NCI-H526 (cell line): ENCODE measurements at places on chromosomes 7 and 10.

- DNase-seq = no peak
These were observed 119.0 kb upstream of the PPP2R2D start for GRCh38 chr10:131781791-131782190.

DNA sequence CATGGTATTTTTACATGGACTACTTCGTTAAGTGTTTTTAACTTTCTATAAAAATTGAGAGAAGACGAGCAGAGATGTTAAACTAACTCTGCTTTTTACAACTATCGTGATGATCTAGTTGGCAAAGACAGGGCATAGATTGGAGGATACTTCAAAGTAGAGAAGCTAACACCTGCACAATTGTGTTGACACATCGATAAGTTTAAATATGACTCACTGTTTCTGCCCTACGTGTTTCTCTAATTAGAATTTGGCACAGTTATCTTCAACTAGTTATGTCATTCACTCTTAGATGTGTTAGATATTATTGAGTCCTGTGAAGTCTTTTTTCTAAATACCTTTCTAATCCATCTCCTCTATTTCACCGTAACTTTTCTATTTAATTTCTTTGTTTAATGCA is 68.5 kb upstream of the FERD3L start:
- no peak for DNase-seq

- no peak for DNase-seq
These were observed 21.8 kb downstream of the PRSS2 start for GRCh38 chr7:142792593-142792992.

DNA sequence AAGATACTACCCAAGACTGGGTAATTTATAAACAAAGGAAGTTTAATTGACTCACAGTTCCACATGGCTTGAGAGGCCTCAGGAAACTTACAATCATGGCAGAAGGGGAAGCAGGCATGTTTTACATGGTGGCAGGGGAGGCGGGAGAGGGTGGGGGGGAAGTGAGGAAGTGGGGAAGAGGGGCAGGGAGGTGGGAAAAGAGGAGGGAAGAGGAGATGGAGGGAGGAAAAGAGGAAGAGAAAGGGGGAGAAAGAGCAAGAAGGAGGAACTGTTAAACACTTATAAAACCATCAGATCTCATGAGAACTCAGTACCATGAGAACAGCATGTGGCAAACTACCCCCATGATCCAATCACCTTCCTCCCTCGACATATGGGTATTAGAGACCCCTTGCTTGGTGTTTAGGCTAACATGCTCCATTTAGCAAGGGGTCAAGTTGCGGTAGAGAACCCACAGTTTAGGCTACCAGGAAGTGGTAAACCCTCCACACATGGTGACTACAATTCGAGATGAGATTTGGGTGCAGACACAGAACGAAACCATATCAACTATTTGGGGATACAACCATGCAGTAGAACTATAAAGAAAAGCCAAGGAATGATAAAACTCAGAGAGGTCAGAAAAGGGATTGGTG is 3.5 kb upstream of the LMBR1 start:
- no peak for DNase-seq

DNA sequence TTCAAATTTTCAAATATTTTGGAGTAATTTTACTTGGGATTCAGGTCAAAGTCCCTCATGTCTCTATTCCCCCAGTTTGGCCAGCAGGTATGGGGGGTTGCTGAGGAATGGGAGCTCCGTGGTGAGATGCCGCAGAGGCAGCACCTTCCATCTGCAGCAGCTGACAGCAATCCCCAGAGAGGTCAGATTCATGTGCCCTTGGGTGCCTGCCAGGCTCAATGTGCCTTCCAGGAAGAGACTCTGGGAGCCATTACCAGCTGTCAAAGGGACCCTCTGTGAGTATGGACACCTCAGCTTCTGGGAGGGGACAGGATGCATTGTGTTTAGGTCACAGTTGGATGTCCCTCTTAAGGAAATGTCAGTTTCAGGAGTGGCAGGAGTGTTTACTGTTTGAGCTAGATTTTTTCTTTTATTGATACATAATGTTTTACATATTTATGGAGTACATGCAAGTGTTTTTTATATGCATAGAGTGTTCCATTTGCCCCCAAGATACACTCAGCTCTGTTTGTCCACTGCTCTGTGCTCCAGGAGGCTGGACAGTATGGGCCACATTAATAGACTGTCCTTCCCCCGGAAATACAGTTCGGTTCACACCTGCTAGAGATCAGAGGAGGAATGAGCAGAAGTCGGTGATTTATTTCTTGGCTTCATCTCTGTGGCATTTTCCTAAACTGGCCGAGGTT is 75.3 kb upstream of the GRB10 start:
- no peak for DNase-seq

DNA sequence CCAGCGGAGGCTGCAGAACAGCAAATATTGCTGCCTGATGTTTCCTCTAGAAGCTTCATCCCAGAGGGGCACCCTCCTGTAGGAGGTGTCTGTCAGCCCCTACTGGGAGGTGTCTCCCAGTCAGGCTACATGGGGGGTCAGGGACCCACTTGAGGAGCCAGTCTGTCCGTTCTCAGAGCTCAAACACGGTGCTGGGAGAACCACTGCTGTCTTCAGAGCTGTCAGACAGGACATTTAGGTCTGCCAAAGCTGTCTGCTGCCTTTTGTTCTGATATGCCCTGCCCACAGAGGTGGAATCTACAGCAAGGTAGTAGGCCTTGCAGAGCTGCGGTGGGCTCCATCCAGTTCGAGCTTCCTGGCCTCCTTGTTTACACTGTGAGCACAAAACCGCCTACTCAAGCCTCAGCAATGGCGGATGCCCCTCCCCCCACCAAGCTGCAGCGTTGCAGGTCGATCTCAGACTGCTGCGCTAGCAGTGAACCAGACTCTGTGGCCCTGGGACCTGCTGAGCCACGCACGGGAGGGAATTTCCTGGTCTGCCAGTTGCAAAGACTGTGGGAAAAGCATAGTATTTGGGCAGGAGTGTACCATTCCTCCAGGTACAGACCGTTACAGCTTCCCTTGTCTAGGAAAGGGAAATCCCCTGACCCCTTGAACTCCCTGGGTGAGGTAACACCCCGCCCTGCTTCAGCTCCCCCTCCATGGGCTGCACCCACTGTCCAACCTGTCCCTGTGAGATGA is 17.7 kb upstream of the MINDY3 start:
- DNase-seq = no peak

DNA sequence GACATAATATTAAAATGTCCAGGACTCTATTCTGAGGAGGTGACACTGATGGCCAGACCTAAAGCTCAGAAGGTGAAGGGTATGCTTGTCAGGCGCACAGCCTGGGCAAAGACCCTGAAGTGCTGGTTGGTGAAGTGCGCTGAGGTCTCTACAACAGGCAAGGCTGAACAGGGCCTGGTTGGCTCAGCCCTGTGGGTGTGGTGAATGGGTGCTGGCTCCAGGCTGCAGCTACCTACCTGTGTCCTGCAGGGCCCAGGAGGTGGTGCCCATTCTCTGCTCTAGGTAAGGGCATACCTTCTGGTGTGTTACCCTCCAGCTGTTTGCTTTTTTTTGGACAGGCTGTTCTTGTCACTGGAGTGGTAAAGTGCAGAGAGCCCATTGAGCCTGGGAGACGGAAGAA is 85.1 kb downstream of the RAMP3 start:
- no peak for DNase-seq

GRCh38 chr10:5949009-5949759 is 28.2 kb downstream of the IL15RA start:
- no peak for DNase-seq

- no peak for DNase-seq
These were observed 27.6 kb downstream of the SGPL1 start for GRCh38 chr10:70843333-70843732.

GRCh38 chr10:59108886-59109288 is 67.6 kb upstream of the PHYHIPL start:
- no peak for DNase-seq

- DNase-seq = no peak
These were observed 459 bp downstream of the ZDHHC6 start for GRCh38 chr10:112446055-112446854.

DNA sequence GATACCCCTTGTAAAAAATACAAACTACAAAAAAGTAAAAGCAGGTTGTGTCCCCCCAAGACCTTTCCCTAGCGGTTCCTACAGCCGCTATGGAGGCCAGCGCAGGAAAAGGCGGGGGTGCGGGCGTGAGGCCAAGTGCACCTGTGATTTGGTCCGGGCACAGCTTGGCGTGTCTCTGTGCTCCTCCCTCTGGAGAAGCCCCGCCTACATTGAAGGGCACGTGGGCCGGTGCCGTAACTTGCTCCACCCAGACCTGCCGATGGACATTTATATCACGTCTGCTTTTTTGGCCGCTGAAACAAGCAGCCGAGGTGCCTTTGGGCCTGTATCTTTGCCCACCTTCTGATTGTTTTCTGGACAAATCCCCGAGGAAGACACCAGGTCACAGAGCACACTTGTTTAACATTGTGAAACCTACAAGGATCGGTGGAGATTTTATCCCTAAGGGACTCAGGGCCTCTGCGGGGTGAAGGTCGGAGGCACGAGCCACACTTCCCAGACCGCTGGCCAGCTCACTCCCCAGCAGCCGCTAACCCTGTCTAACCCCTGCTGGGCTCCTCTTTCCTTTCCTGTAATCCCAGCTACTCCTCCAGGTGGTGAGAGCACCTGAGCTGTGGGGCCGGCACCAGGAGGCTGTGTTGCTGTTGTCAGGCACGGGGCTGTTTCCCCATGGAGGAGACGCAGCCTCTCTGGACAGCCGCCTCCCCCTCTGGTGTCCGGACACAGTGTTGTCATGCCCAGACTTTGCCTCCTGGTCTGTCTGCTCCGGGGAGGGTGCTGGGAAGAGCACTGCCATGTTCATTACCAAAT is 18.8 kb upstream of the INPP5A start:
- peak; percentile 44 for DNase-seq

DNA sequence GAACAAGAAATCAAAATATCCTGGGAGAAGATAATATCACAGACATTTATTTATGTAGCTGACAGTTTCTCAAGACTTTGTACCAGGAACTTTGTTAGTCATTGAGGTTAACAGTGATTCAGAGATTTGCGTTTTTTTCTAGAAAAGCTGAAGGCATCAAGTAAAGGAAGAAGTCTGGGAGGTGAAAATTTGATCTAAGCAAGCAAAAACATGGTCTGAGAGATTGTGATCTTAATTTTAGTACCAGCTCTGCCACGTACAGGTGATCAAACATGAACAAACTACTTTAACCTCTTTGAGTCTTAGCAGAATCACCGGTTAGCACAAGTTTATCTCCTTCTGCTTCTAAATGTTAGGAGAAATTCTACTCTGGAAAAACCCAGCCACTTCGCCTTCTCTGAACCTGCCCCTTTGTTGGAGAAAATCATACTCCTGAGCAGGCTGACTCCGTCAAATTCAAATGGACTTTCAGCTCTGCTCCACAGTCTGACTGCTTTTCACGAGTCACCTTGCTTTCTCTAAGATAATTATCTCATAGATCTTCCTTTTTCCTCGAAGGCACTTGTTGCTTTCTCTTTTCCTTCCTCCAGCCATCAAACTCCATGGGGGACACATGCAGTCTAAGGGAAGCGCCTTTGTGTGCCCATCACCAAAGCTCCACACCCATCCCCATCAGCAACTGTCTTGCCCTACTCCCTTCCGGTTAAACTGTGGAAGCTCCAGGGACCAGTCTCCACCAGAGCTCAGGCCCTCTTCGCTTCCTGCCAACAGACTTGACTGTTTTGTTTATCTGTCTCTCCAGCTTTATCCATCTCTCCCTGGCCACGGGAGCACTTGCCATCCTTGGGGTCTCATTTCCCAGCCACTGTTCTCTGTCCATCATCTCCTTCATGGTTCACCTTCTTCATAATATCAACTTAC is 86.3 kb downstream of the PRKCQ start:
- DNase-seq = no peak

- no peak for DNase-seq
These were observed 4.7 kb upstream of the SLC18A3 start for GRCh38 chr10:49605216-49605938.

GRCh38 chr7:142496545-142496991 is 238.7 kb upstream of the PRSS58 start:
- peak; percentile 93 for DNase-seq

- DNase-seq = peak; percentile 26
These were observed 30.2 kb upstream of the NUB1 start for GRCh38 chr7:151311294-151311864.

DNA sequence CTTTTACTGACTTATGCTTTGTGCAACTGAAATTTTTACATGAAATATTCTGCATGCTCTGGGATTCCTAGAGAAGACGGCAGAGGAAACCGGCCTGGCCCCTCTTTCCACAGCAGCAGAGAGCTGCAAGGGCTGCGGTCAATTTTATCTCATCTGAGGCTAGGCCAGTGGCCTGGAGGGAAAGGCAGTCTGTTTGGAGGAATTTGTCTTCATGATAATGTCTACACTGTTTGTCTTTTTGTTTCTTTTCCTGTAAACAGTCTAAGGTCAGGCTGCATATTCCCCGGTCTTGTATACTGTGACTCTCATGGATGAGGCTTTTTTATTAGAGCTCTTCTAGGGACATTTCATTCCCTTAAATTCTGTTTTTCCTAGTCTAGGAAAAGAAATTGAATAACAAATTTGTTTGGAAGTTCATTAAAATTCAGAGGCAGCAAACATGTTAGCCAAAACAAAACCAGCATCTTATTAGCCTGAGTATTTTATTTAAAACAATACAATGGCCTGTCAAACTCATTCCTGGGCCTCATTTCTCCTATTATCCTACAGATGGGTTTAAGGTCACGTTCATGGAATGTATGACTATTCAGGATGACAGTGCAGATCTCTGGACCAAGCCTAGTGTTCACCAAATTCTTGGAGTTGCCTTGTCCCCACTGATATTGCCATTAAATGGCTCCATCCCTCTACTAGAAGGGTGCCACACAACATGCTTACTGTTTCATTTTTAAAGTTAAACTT is 26.4 kb downstream of the LAMB4 start:
- DNase-seq = no peak

GRCh38 chr7:43513251-43513650 is 69.7 kb upstream of the STK17A start:
- no peak for DNase-seq

- no peak for DNase-seq
These were observed 10.8 kb upstream of the SFRP5 start for GRCh38 chr10:97782455-97783228.

GRCh38 chr7:154929006-154929726 is 73.8 kb downstream of the PAXIP1 start:
- DNase-seq = no peak
